ENCODE measurements at places on chromosomes 5 and 9.

DNA sequence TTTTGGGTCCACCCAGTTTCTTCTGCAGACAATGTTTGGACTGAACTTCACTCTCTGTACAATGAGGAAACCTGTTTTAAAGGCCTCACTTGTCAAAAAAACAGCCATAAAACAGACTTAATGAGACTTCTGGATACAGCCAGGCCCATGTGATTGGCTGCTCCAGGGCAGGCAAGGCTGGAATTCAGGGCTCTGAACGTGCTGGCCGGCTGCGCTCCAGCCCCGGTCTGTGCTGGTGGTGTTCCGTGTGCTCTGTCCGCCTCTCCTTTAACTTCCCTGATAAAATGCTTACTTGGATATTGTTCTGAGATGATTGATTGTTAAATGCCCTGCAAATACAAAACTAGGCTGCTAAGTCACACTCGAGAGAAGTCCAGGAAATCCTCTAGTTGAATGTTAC is 131.2 kb upstream of the KLF4 start:
- DNase-seq = no peak

- DNase-seq = no peak
These were observed 13.6 kb downstream of the NNT start for GRCh38 chr5:43616535-43616934.

GRCh38 chr5:133996683-133997252 is 8.0 kb downstream of the VDAC1 start:
- no peak for DNase-seq

DNA sequence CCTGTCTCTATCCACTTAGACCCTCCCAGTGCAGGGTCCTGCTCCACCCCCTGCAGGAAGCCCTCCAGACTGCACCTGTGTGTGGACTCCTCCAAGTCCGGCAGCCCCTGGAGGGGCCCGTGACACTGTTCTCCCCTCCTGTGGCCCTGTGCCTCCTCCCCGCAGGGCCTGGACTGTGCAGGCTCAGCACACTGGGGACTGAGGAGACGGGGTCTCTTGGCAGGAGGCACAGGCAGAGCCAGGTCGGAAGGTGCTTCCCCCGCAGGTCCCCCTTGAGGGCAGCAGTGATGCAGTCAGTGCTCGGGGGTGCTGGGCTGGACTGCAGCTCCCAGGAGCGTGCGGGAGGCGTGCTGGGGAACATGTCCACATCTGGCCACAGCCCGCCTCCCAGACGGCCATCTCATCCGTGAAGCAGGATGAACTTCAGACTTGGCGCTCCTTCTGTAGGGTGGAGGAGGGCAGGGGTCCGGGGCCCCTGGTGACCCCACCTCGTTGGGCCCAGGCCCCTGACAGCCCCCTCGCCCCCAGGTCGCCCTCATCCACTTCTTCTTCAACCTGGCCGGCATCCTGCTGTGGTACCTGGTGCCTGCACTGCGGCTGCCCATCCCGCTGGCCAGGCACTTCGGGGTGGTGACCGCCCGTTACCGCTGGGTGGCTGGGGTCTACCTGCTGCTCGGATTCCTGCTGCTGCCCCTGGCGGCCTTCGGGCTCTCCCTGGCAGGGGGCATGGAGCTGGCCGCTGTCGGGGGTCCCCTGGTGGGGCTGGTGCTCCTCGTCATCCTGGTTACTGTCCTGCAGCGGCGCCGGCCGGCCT is 4.9 kb downstream of the SLC34A3 start:
- no peak for DNase-seq

DNA sequence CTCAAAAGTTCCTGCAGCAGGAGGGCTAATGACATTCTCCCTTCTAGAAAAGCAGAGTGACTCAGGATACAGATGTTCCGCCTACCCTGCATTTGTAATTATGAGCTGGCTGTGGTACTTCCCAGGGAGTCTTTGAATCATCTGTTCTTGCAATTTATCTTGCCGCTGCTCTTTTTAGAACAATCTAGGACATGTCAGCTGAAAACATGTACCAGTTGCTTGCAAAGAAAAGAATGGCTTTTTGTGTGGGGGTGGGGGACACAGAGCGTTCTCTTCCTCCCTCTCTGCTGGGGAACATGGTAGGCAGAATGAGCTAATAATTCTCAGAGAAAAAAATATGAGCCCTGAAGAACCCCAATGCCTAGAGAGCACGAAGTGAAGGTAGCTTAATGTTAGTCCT is 51.7 kb upstream of the TUT7 start:
- no peak for DNase-seq

DNA sequence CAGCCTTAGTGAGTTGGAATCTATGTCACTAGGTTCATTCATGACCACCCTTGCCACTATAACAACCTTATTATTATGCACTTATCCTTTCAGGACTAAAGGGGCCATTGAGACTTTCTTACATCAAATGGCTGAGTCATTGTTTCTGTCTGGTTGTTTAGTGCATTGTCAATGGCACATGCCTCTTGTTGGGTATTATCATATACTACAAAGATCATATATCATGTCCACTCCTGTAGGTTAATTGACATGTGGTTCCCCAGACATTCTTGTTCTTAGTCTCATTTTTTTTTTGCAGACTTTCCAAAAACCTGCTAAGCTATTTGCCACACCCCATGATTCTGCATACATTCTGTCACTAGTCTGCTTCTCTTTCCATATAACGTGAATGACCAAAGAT is 66.7 kb upstream of the PRDM9 start:
- no peak for DNase-seq

DNA sequence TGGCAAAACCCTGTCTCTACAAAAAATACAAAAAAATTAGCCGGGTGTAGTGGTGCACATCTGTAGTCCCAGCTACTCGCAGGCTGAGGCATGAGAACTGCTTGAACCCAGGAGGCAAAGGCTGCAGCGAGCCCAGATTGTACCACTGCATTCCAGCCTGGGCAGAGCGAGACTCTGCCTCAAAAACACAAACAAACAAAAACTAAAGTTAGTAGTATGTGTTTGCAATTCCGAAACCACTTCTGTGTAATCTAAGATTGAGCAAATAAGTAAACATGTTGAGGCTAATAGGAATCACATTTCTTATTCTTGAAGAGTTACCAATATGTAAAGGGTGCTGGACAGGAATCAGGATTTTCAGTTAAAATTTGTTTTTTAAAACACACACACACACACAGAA is 70.0 kb upstream of the SUSD1 start:
- no peak for DNase-seq

DNA sequence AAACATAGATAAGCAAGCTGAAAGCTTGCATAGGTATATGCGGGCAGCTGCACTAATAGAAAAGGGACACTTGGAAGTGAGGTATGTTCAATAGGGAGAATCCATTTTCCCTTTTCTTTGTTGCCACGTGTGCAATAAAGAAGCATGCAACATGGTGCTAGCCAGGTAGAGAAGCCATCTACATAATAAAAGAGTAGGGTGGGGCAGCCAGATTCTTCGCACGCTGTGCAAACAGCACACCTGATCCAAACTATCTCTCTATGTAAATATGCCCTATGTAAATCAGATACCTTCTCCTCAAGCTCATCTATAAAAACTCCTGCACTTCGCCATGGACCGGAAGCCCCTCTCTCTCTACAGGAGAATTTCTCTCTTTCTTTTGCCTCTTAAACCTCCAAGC is 91.9 kb upstream of the C9orf72 start:
- DNase-seq = no peak

GRCh38 chr9:130536701-130537107 is 42.7 kb upstream of the FUBP3 start:
- no peak for DNase-seq

GRCh38 chr9:6584881-6585597 is 60.5 kb downstream of the GLDC start:
- no peak for DNase-seq

- no peak for DNase-seq
These were observed 654.2 kb downstream of the TLE1 start for GRCh38 chr9:81035171-81035570.

DNA sequence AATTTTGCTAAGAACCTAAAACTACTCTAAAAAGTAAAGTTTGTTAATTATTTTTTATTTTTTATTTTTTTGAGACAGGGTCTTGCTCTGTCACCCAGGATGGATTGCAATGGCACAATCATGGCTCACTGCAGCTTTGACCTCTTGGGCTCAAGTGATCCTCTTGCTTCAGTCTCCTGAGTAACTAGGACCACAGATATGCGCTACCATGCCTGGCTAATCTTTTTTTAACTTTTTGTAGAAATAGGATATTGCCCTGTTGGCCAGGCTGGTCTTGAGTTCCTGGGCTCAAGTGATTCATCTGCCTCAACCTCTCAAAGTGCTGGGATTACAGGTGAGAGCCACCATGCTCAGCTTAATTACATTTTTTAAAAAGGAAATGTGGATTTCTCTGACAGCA is 45.8 kb downstream of the PDE6A start:
- DNase-seq = no peak

DNA sequence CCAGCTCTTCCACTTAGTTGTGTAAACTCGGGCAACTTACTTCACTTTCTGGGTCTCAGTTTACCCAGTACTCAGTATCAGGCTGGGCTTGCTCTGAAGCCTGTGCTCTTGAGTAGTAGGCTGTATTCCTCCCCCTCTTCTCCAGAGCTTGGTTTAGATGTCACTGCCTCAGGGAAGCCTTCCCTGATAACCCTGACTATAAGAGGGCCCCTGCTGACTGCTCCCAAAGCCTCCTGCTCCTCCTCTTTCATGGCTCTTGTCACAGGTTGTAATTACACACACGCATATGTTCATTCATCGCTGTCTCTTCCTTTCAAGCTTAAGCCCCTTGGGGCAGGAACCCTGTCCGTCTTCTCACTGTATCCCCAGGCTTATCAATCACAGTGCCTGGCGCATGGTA is 140.2 kb downstream of the RGS3 start:
- no peak for DNase-seq

- DNase-seq = no peak
These were observed 31.2 kb downstream of the CDK7 start for GRCh38 chr5:69265931-69266330.

DNA sequence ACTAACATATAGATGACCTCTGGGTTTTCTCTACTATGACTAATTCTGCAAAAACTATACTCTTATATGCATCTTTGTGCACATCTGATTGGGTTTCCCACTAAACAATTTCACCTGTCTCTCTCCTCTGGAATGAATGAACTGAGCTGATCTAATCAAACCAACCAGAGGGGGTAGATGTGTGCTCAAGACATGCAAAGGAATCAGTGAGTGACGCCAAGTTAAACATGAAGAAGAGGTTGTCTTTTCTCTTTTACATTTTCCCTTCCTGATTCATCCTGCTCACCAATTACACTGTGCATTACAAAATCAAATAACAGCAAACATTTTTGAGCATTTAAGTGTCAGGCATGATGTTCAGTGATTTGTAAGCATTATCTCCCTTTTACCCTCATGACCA is 29.6 kb upstream of the GRXCR2 start:
- DNase-seq = no peak

GRCh38 chr5:10524376-10525123 is 39.3 kb upstream of the ANKRD33B start:
- peak; percentile 81 for DNase-seq

- no peak for DNase-seq
These were observed at the start of gene PHF2 for GRCh38 chr9:93576258-93577077. TSS of gene PHF2 (plus strand) at chr9:93576584. CDS start at chr9:93576774, 190 bp downstream.

All from caudate nucleus (tissue), 63 donors.